Spinal cord (tissue), 10 donors: ENCODE measurements at places on chromosomes 11 and 22.

GRCh38 chr11:13216711-13217075, 60.9 kb upstream of the BMAL1 start:
- DNase-seq, result no peak

GRCh38 chr11:19259487-19260345, 19.0 kb upstream of the E2F8 start:
- peak; percentile 82 for DNase-seq

- no peak for DNase-seq
These were observed 2.4 kb downstream of the LTBP3 start for GRCh38 chr11:65555693-65556231.

- DNase-seq, result no peak
These were observed 17.2 kb upstream of the C1QTNF4 start for GRCh38 chr11:47611348-47611794.

DNA sequence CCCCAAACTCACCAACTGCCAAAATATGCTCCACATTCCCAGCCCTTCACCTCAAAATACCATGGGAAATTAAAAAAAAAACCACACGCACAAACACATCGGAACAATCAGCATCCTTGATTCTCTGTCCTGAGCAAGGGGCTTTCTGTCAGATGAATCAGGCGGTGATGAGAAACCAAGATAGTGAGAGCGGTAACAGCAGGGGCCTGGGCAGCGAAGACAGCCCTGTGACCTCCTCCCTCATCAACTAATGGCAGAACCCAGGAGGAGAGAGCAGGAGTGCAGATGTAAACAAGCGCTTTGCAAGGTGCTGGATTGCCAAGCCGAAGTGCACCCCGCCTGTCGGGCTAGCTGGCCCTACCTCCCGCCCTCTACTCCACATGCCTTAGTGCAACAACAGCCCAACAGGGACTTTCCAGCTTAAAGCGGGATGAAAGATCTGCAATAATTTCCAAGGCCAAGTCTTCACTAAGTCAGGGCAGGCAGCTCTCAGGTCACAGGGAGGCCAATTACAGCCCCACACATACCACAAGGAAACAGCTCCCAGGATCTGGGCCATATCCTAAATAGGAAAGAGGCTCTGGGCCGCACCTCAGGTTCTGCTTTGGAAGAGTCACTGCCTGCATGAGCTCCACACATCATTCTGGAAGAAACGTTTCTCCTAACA, 72.2 kb upstream of the BID start:
- DNase-seq, result no peak

DNA sequence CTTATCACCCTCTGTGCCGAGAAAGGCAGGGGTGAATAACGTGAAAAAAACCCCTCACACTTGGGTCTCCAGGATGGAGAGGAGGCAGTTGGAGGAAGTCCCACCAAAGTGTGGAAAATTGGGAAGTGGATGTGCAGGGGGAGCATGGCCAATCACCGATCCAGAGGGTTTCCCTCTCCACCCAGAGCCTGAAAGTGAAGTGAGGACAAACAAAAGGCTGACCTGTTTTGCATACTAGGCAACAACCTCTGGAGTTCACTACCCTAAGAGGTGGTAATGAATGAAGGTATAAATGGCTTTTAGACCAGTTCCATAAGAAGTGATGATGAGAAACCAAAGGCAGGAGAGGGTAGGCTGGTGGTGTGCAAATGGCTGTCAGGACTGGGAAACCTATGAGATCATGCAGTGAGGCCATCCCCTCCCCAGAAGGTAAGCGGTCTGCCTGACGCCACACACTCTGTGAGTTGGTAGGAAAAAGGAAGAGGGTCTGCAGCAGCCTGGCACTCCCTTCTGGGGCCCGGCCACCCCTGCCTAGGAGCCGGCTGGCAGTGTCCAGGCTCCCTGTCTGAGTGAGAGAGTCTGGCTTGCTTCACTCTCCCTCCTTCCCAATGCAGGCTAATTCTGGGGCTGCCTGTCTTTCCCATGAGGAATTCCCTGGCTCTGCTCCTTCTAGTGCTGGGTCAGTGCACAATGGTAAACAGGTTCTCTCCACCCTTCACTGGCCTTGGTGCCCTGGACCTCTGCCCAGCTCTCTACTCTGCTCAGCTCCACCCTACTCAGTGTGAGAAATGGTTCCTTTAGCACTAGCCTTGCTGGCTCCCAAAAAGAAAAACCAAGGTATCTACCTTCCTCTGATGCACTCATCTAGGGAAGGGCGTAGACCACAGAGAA, 15.6 kb downstream of the TBC1D10A start:
- DNase-seq, result peak; percentile 73

DNA sequence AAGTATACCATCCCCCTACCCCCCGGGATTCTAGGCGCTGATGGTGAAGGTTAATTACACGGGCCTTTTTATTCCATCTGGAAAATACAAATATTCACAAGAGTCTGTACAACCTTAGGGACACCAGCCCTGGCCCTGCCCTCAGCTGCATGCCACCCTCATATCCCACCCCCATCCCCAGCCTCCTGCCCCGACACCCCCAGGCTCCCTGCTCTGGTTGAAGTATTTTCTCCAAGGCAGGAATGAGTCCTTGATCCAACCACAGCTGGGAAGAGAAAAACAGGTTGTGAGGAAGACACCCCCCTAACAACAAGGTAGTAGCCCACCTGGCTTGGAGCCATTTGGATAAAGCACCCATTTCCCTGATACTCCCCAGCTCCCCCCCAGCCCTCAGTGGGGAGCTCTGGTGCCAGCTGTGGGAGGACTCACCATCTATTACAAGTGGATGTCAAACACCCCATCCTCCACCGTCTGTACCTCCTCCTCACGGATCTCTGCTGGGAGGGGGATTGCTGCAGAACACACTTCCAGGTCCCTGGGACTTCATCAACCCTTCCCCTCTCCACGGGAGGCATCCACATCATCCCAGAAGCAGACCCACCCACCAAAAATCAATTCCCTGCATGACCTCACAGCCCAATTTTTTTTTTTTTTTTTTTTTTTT, 4.0 kb upstream of the NRXN2 start:
- no peak for DNase-seq

- DNase-seq, result no peak
These were observed 25.9 kb upstream of the TOLLIP start for GRCh38 chr11:1335264-1335810.

- DNase-seq, result no peak
These were observed 93.5 kb upstream of the ANO1 start for GRCh38 chr11:69984457-69985261.

- no peak for DNase-seq
These were observed 217.7 kb upstream of the CTSC start for GRCh38 chr11:88555018-88555828.

DNA sequence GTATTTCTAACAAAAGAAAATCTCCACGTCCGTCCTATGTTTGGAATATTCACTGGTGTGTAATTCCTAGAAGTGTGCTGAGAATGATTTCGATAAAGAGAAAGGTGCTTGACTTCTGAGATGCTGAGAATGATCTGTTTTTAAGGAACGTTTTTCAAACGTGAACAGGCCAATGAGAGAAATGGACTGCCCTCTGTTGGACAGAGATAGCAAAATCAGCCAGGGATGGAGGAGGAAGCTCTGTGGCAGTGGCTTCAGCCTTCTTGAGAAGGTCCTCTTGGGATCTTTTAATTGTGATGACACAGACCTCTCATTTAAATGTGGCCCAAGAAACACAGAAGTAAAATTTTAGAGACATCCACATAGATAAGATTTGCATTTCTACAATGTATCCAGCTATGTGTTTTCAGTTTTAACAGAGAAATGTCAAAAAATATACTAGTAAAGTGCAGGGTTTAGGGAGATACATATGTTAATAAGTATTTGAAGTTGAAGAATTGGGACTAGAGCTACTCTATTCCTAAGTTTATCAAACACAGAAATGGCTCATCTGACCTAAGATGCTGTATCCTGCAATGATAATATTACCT, 84.0 kb upstream of the RCN1 start:
- peak; percentile 88 for DNase-seq

- no peak for DNase-seq
These were observed 324.3 kb upstream of the SORL1-AS1 start for GRCh38 chr11:121777056-121777455.

DNA sequence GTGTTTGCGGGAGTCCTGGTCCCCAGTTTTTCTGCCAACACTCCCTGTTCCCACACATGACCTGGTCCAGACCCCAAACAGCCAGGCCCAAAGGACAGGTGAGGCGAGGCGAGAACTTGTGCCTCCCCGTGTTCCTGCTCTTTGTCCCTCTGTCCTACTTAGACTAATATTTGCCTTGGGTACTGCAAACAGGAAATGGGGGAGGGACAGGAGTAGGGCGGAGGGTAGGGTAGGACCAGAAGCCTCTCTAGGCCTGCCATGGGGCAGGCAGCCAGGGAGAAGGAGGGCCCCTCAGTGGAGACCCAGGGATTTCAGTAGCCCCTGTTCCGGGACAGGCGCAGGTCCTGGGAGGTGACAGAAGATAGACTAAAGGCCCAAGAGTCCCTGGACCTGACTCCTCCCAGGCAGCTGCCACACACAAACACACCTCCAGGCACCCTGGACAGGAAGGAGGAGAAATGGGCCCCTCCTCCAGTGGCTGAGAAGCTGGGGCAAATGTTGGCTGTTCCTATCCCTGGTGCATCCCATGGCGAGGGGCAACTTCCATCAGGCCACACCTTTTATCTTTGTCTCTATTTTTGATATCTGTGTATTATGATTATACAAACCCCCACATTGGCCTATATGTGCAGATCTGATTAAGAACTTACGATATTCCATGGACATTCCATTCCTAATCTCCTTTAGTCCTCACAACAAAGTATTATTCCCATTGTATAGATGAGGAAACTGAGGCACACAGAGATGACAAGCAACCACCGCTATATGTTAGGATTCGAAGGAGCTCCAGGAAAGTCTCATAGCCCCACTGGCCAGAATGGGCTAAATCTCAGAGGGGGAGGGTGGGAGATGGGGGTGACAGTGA, 626 bp upstream of the F2 start:
- no peak for DNase-seq
